ENCODE measurements at places on chromosomes 7 and 10.

GRCh38 chr7:36057323-36057722, 95.7 kb upstream of the EEPD1 start:
- DNase-seq: no peak

GRCh38 chr10:113518415-113518814, 34.4 kb upstream of the HABP2 start:
- no peak for DNase-seq

DNA sequence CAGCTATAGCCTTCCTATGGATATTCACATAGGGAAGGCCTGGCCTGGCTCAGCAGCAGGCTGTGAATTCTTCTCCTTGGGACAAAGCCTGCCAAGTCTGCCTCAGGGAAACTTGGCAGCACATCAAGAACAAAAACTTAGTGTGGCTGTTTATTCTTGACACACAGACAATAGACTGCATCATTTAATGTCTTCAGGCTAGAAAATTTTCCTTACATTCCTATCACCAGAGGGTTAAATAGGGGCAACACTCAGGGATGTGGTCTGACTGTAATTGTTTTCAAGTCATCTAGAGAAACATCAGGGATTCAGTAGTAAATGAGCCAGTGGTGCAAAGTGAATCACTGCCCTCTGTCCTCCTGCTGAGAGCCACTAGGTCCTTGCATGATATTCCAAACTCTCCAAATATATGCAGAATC, 137.3 kb downstream of the SEMA3C start:
- DNase-seq: peak; percentile 89

DNA sequence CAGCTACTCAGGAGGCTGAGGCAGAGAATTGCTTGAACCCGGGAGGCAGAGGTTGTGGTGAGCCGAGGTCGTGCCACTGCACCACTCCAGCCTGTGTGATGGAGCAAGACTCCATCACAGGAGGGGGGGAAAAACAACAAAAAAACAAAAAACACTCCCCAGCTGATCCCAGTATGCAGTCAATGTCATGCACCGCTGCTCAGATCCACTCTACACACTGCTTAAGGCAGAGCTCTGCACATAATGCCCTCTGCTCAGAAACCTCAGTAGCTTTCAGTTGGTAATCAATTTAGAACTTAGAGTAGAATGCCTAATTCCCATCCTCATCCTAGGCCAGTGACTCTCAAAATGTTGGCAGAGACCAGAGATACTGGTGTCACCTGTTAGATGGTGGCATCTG, 43.9 kb downstream of the PDSS1 start:
- no peak for DNase-seq

DNA sequence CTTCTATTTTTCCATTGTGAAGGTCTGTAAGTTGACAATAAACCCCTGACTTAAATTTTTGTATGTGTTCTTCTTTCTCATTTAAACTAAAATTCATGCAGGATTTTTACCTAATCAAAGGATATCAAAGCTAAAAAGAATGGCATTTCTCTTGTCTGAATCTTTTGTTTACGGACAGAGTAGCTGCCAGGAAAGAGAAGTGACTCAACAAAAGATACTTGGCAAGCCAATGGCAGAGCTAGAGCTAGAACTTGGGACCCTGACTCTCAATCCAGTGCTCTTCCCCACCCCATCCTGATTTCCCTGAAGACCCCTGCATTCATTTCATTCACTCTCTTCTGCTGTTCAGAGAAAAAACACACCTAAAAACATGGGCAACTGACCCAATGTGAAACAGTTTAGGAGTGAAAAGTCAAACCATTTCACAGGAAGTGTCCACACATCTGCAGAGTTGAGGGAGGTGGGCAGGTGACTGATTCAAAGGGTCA, 40.2 kb upstream of the PDLIM1 start:
- DNase-seq: no peak

DNA sequence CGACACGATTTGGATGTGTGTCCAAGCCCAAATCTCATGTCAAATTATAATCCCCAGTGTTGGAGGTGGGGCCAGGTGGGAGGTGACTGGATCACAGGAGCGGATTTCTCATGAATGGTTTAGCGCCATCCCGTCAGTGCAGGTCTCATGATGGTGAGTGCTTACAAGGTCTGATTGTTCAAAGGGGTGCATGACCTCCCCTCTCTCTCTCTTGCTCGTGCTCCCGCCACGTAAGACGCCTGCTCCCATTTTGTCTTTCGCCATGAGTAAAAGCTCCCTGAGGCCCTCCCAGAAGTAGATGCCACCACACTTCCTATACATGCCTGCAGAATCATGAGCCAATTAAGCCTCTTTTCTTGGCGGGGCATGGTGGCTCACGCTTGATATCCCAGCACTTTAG, 71.5 kb upstream of the NANOS1 start:
- DNase-seq: no peak

- DNase-seq: no peak
These were observed 588 bp upstream of the PAOX start for GRCh38 chr10:133378251-133379096.

GRCh38 chr7:151283302-151283701, 34.8 kb upstream of the SMARCD3 start:
- DNase-seq: no peak

- no peak for DNase-seq
These were observed 458.8 kb upstream of the ZMIZ1 start for GRCh38 chr10:78609976-78610375.

- no peak for DNase-seq
These were observed 48.7 kb downstream of the TPK1 start for GRCh38 chr7:144787127-144787526.

GRCh38 chr7:101015626-101016025, 4.3 kb upstream of the MUC17 start:
- no peak for DNase-seq

DNA sequence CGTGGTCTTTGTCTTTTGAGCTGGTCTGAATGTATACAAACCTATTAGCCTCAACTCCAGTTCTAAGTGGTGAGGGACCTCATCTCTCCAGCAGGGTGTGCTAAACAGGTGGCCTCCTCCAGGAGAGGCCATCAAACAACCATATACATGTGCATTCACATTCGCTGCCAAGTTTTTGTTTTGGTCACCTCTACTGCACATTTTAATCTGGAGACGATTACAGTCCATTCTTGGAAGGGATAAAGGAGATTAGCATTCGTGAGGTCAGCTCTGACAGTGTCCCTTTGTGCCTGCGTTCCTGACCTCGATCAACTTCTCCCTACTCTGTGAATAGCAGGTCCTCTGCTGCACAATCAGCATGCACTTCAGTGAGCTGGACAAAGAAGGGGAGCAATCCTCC, 60.8 kb downstream of the RHOBTB1 start:
- DNase-seq: no peak

DNA sequence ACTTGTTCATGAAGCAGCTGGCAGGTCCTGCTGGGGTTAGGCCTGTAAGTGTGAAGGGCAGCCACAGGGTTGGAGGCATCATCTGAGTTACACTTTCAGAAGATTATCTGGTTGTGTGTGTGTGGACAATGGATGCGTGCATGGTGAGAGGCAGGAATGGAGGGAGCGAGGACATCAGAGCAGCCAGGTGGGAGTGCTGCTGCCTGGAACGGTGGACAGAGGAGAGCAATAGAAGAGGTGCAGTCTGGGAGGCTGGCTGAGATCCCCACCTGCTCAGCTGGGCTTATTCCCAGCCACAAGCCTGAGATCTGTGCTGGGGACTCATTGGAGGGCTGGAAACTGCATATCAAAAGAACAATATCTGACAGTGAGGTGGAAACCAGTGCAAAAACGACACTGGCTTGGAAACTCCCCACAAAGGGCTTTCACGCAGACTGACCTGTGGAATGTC, 17.9 kb downstream of the ZNF488 start:
- no peak for DNase-seq

DNA sequence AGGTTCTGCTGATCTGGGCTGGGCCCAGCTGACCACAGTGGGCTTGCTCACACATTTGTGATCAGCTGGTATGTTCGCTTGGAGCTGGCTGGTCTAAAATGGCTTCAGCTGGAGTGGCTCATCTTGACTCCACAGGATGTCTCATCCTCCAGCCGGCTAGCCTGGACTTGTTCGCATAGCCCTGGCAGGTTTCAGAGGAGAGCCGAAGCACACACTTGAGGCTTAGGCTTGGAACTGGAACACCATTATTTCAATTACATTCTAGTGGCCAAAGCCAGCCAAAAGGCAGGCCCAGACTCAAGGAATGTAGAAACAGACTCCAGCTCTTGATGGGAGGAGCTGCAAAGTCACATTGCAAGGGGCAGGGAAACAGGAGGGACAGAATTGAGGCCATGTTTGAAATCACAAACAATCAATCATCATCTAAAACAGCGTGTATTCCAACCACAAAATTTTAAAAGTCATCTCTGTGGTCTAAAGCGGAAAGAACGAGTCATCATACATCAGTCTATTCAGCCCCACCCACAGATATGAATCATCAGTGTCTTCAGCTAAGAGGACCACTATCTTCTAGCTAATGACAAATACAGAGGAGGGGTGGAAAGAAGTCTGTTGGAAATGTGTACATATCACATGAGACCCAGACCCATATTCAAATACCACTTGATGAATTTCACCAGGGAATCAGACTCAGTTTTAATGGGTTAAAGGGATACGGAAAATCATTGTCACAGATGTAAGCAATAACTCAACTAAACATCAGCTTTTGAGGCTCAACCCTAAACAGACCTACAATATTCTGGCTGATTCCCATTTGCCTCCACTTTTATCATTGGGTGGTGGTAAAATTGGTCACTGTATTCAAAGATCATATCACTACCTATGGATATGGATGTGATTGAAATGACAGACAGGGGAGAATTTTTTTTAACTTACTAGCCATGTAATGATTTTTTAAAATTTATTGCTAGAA, 139.0 kb upstream of the MKLN1 start:
- DNase-seq: no peak

DNA sequence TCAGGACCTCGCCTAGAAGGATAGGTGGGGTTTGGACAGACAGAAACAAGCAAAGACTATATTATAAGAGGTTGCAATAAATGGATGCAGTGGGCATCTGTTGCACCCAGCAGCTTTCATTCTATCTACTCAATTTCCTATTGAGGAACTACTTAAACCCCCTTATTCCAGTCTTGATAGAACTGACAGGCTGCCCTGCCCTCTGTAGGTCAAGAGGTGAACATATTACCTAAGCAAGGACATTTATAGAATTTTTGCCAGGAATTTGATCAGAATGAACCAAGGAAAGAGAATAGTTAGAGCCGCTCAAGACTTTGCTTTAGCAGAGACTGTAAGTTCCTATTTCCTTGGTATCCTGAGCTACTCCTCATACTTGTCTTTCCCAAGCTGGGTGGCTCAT, 9.5 kb downstream of the VTI1A start:
- DNase-seq: no peak

GRCh38 chr10:89785095-89785494, 83.7 kb downstream of the KIF20B start:
- DNase-seq: no peak

DNA sequence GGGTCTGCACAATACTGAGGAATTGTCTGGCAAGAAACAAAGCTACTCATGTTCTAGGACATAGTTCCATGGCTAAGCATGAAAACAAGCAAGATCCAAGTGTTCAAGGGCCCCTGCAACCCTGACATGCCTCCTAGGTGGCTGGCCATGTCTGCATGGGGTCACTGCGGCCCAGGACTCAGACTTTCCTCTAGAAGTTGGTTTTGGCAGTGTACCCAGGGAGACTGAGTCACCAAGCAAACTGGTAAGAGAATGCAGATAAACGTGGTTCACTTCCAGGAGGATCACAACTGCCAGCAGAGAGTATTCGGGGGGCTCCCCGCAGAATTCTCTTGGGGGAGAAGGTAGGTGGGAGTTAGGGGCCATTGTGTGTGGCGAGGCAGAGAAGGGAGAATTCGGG, 7.4 kb upstream of the PFKFB3 start:
- DNase-seq: no peak

- no peak for DNase-seq
These were observed 49.5 kb upstream of the FAM180A start for GRCh38 chr7:135798095-135798494.

- no peak for DNase-seq
These were observed 106.2 kb upstream of the CELF2 start for GRCh38 chr10:10911471-10911921.
